ENCODE measurements at places on chromosomes 13 and 19.
A peak's percentile ranks its signal among the peaks of the same experiment; 100 is the strongest.

- peak; percentile 93 for DNase-seq
Measured at GRCh38 chr19:44770550-44771257, 7.0 kb upstream of the CBLC start.

GRCh38 chr13:90454002-90454636 lies 893.4 kb upstream of the MIR17HG start:
- no peak for DNase-seq

- no peak for DNase-seq
Measured at GRCh38 chr13:33978653-33979052, 160.7 kb downstream of the RFC3 start.

DNA sequence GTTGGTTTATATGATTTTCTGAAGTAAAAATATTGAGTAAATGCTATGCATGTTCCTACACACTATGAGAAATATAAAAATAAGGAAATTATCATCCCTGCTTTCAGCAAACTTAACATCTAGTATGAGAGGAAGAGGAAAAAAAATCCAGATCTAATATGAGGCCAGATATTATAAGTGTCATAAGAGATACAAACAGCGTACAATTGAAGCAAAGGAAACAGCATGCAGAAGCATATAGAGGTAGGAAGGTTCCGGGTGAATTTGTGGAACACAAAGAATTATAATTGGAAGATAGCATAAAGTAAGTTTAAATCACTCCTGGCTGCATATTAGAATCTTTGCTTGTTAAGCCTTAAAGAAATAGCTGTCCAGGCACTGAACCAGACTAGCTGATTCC lies 88.3 kb downstream of the PDS5B start:
- no peak for DNase-seq

- no peak for DNase-seq
Measured at GRCh38 chr19:30263830-30264381, 108.3 kb upstream of the ZNF536 start.

DNA sequence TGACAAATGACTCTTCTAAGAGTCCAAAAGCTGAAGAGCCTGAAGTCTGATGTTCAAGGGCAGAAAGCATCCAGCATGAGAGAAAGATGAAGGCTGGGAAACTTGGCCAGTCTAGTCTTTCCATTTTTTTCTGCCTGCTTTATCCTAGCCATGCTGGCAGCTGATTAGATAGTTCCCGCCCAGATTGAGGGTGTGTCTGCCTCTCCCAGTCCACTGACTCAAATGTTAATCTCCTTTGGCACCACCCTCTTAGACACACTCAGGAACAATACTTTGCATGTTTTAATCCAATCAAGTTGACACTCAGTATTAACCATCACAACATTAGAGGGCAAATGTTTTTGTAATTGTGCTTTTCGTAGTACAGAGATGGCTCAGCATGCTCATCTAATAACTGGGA lies 267.5 kb upstream of the KLHL1 start:
- no peak for DNase-seq

- DNase-seq = no peak
Measured at GRCh38 chr19:43638995-43639518, 593 bp downstream of the CADM4 start.

GRCh38 chr13:51638216-51638871 lies 54.1 kb downstream of the WDFY2 start:
- DNase-seq = no peak

DNA sequence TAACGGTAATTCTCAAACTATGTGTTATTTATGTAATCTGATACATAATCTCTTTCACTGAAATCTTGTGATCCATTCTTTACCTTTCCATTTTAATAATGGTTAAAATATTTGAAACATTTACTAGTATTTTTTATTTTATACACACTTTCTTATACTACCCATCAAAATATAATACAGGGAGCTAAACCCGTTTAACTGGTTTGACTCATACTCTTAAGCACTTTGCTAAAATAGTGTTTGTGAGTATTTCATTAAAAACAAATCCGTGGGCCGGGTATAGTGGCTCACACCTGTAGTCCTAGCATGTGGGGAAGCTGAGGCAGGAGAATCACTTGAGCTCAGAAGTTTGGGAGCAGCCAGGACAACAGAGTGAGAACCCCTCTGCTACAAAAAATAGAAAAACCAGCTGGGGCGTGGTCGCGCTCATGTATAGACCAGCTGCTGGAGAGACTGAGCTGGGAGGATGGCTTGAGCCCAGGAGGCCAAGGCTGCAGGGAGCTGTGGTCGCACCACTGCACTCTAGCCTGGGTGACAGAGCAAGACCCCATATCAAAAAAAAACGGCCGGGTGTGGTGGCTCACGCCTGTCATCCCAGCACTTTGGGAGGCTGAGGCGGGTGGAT lies 43.8 kb upstream of the DCUN1D2 start:
- DNase-seq = no peak

DNA sequence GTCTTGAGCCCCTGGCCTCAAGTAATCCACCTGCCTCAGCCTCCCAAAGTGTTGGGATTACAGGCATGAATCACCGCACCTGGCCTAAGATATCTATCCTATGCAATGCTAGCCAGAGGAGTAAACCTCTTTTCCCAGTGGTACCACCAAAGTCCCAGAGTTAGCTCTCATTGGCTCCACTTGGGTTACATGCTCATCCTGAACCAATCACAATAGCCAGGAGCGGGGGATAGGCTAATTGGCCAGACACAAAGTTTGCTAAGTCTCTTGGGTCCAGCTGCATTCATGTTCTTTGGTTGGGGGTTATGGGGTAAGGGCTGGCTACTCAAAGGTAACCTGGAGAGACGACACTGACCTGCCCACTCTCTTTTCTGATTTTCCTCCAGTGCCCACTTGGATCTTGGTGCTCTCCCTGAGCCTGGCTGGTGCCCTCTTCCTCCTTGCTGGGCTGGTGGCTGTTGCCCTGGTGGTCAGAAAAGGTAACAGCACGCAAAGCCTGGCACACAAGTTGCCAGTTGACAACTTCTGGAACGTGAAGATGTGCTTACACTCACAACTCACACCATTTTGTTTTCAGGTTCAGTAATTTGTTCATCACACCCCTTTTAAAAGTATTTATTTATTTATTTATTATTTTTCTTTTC lies 7.8 kb downstream of the C19orf38 start:
- DNase-seq = no peak

GRCh38 chr13:59024434-59024833 lies 1139.3 kb downstream of the DIAPH3 start:
- DNase-seq = no peak
